ENCODE measurements at places on chromosomes 4 and X. TPM values are rescaled to one million over a fixed set of nuclear protein-coding genes. Genes with fewer than 3 reads are reported as not detected.
A peak's percentile ranks its signal among the peaks of the same experiment; 100 is the strongest.

The PNMA5 gene
- total RNA-seq, result not detected

The SHOX gene
- 0.36 TPM for total RNA-seq

The NHSL2 gene
- total RNA-seq, result 38.0 TPM

The CLTRN gene
- 0.45 TPM for total RNA-seq

The RGN gene
- total RNA-seq, result 6.0 TPM

The OTOP1 gene
- total RNA-seq, result not detected

The ABLIM2 gene
- total RNA-seq, result 44.4 TPM

The SPANXA1 gene
- not detected for total RNA-seq

The FAM149A gene
- total RNA-seq, result 17.2 TPM

The TXK gene
- 3.9 TPM for total RNA-seq

The EXOC1L gene
- total RNA-seq, result not detected

The PSMD10 gene
- total RNA-seq, result 37.2 TPM

The MAGEE1 gene
- 5.8 TPM for total RNA-seq

The RAB41 gene
- total RNA-seq, result not detected

GRCh38 chrX:23841847-23842522, 59.0 kb downstream of the SAT1 start:
- no peak for DNase-seq

DNA sequence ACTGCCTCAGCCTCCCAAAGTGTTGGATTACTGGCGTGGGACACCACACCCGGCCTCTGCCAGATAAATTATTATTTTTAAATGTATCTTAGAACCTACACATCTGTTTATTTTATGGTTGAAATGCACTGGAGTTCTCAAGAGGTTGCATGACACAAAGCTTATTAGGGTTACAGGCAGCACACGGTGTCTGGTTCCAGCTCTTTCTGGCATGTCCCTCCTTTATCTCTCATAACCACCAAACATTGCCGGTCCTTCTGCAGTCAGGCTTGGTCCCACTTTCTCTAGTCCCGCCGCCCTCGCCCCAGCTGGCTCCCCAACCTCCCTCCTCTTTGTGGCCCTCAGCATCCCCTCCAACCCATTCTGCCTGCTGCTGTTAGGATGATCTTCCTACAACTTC, 39.7 kb upstream of the SPRY1 start:
- DNase-seq, result no peak

DNA sequence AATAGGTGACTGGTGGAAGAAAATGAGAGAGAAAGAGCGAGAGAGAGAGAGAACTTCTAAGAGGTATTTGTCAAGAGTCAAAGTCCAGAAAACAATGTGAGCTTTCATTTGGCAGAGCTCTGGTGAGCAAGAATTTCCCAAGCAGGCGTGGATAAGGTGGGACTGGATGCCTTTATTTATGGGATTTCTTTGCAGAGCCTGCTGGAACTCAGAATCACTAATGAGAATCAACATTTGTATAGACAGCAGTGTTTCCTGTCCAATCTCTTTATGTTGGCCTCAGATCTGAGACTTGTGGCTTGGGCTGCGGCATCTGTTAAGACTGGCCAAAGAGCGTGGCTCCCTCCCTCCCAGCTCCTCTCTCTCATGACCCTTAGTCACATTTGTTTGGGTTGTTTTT, 67.9 kb upstream of the TBL1X start:
- DNase-seq, result no peak

DNA sequence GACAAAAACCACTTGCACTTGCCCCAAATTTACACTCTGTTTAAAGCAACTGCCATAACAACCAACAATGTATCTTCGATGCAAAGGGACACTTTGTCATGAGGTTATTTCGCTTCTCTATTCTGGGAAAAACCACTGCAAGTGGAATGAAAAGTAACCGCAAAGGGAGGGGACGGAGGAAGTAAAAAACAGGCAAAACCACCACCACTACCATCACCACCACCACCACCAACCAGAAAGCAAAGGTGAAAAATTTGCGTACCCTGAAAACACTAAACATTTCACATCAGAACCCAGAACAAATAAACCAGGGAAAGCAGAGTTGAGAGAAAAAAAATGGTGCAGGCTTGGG, 1.2 kb upstream of the N4BP2 start:
- no peak for DNase-seq

DNA sequence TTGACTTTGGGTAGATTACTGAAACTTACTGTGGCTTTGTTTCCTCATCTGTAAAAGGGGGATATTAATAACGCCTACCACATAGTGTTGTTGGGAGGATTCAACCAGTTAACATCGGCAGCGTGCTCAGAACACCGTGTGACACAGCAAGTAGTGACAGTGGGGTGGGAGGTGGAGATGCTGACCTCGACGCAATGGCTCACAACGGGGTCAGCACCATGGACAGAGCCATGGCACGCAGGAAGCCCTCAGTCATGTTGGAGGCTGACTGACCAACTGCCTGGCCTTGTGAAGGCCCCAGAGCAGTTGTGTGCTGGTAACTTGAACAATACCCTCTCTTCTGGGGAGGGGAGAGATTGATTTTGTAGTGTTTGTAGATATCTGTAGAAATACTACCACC, 93.2 kb downstream of the WFS1 start:
- no peak for DNase-seq

- peak; percentile 79 for DNase-seq
Measured at GRCh38 chr4:42627885-42628646, 28.8 kb downstream of the ATP8A1 start.

GRCh38 chr4:187474238-187474637, 521.3 kb upstream of the ZFP42 start:
- DNase-seq, result no peak

DNA sequence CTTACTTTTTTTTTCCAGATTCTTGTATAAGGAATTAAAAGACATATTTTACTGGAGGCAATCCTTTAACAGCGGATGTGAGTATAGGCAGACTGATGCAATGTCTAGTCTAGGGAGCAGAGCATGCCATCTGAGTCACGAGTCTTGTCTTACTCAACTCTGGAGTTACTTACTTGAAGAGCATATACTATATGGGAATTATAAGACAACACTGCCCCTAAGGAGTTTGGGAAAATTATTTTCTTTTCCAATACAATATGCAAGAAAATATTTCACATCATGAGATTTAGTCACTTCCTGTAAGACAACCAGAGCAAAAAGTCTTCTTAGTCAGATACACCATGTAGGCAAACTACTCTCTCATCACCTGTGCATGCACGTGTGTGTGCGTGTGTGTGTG, 537.3 kb upstream of the FTHL17 start:
- DNase-seq, result no peak

DNA sequence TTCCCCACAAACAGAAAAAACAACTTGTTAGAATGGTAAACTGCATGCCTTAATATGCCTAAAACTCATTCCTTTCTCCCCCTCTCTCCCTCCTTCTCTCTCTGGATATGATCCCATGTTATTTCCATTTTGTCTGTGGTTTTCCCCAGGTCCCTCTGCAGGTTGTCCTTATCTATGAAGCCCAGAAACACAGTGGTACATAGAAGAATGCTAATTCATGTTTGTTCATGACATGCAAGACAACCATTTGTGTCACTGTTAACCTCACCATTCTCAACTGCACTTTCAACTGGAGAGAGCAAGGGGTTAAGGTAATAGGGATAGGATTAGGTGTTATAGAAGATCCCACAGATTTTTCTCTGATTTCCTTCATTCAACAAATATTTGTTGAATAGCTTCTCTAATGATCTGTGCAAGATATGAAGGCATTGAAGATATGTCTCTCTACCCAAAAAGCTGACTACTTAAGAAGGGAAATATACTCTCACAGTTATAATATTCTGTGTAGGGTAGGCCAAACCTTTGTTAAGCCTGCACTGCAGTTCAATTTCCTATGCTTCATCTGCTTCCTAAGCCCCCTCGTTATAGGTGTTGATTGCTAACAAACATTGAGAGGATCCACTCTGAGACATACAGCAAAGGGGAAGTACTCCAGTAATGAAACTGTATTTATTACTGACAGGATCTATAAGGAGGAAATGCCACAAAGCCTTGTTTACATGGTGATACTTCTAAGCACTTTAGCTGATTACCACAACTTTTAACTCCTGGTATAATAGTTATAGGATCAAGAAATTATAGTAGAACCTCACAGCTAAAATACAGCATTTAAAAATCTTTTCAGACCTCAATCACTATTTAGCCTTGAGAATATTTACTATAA, 96.1 kb downstream of the FRYL start:
- DNase-seq, result no peak

- DNase-seq, result no peak
Measured at GRCh38 chrX:153569475-153569874, 29.5 kb downstream of the CCNQ start.

- no peak for DNase-seq
Measured at GRCh38 chr4:21307709-21308108, 607.5 kb downstream of the PACRGL start.

GRCh38 chr4:117417856-117418255, 332.5 kb upstream of the TRAM1L1 start:
- DNase-seq, result no peak

DNA sequence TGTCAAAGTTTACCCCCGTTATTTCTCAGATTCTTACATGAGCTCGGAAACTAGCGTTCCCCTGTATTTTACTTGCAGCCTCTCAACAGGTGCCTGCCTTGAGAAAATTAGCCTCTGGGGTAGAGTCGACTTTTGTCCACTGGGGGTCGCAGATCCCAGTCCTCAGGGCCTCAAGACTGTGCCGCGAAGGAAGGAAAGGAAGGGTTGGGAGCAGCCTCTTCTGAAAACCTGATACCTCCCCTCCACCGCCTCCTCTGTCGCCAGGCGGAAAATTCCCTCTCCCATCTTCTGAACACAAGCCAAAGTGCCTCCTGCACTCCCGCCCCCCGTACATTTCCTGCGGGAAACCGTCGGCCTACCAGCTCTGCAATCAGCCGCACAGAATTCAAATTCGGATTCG, 44.4 kb upstream of the TMSB15B start:
- peak; percentile 62 for DNase-seq

GRCh38 chr4:47686294-47686872, 151.5 kb downstream of the CORIN start:
- peak; percentile 62 for DNase-seq

- DNase-seq, result no peak
Measured at GRCh38 chrX:68944211-68944610, 115.4 kb downstream of the EFNB1 start.

DNA sequence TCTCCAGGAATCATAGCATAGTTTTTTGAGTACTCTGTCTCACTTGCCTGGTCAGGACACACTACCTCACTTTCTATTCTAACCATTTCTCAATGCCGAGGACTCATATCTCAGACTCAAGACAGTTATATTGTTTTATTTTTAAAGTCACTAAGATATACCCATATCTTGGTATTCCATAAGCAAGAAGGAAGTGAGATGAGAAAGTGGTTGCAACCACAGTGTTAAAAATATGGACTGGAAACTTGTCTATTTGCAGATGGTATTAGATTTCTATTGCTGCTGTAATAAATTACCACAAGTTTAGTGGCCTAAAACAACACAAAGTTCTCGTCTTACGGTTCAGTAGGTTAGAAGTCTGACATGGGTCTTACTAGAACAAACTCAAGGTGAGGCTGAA, 344.8 kb upstream of the MAGEB2 start:
- no peak for DNase-seq

DNA sequence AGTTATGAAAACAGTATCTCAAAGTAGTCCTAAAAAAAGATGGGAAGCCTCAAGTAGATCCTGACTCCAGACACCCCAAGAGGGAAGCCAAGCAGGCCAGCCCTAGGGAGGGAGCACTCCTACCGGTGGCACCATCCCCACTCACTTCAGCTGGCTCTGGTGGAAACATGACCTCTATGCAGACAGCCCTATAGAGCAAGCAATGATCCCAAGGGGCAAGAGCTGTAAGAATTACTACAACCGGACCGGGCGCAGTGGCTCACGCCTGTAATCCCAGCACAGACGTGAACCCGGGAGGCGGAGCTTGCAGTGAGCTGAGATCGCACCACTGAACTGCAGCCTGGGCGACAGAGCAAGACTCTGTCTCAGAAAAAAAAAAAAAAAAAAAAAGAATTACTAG, 5.7 kb downstream of the LETM1 start:
- DNase-seq, result no peak

DNA sequence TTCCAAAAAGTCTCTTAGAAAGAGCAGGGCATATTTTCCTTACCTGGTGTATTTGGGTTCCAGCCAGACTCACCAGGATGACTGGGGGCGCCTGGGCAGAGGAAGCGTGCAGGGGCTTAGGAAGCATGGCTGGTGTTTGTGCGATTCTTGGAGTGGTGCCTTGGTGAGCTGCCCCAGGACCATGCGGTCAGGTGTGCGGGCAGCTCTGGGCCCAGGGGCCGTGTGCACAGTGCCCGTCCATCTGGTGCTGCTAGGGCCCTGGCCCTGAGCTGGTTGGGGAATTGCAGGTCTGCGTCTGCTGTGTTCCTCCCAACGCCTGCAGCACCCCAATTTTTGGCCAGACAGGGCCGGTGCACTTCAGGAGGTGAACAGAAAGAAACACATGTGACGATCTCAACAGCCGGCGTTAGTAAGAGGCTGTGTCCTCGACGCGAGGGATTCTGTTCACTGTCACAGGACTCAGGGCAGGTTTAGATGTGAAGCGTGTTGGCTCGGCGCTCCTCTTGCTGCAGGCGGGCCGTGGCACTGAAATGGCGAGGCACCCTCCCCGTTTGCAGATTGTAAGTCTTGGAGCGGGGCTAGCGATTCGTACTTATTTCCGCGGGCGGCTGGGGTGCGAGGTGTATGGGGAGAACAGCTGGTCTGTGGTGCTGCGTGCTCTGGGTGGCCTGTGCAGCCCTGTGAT, 15.2 kb downstream of the RGS12 start:
- peak; percentile 53 for DNase-seq

GRCh38 chr4:104574371-104574770, 79.7 kb upstream of the CXXC4 start:
- DNase-seq, result no peak

- DNase-seq, result no peak
Measured at GRCh38 chr4:144906181-144906925, 191.6 kb downstream of the ANAPC10 start.

GRCh38 chr4:101911616-101912015, 121.1 kb downstream of the BANK1 start:
- no peak for DNase-seq

GRCh38 chr4:41290479-41290878, 33.8 kb downstream of the UCHL1 start:
- no peak for DNase-seq

Data from sciatic nerve (tissue), 2 donors.